Stimulated activated naive CD8-positive, alpha-beta T cell treated with anti-CD3 and anti-CD28 coated beads, Interleukin-15, Interleukin-2, amounts not matched to agents 100 U/mL and 50 U/mL, for 24 hours (primary cell): ENCODE measurements at places on chromosomes 2 and 18.

DNA sequence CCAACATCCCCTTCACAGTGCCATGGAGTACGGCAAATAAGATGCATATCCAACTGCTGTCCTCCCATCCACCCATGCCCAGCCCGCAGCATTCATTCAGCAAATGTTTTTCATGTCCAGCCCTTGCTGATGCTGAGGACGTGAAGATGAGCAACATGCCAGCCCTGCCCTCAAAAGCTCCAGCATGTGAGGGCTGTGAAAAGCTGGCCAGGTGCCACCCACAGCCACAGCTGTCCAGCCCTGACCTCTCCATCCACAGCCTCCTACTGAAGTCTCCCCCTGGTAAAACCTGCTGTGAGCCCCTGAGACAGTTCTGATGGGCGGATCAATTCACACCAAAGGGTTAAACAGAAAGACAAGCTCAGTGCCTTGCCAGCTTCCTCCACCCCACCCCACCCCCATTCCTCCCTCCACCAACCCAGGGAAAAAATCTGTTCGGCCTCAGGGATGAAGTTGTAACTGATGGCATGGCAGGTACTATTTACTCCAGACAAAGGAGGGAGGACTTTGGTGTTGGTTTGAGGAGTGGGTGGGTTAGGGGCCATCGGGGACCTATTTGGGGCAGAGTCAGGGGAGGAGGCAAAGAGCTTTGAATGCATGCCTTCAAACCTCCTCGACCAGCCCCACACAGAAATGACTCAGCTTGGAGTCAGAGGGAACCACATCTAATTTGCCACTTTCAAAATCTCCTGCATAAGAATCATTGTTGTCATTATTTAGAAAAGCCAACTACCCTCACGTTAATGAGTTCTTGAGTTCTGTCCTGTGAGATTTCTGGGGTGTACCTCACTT, 4.3 kb downstream of the ZBTB7C start:
- DNase-seq = no peak

DNA sequence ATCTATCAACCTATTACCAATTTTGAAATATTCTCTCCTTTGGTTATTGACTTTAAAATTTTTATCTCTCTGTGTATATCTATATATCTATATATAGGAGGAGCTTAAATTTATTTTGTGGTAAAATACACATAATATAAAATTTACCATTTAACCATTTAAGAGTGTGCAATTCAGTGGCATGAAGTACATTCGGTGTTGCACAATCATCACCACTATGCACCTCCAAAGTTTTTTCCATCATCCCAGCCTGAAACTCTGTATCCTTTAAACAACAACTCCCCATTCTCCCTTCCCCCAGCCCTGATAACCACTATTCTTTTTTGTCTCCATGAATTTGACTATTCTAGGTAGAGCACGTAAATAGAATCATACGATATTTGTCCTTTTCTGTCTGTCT, 49.1 kb downstream of the CDKL4 start:
- no peak for DNase-seq

DNA sequence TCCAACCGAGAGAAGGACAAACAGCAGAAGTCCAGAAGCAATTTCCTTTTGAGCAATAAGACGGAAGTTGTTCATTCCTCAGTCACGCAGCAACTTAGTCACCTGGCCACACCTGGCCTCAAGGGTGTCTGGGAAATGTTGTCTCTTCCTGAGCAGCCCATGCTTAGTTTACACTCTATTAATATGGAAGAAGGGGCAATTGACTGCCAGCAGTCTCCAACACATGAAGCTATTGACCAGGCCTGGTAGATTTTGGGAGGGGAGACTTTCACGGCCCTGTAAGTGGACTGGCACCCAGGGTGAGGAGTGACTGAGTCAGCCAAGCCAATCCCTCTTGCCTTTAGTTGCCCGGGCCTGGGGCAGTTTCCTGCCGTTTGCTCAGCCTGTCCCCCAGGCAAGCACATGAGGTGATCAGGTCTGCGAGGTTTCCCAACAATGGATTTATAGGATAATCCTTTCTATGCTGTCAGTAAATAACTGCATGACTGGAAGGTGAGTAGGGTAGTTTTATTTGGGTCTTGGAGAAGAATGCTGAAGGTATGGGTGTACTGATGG, 43.8 kb upstream of the PPP4R1 start:
- no peak for DNase-seq

GRCh38 chr18:1075322-1075721, 170.7 kb downstream of the ADCYAP1 start:
- no peak for DNase-seq

GRCh38 chr2:195559431-195559914, 97.6 kb upstream of the SLC39A10 start:
- peak; percentile 63 for DNase-seq

GRCh38 chr2:219628986-219629901, 1.8 kb downstream of the SLC4A3 start:
- DNase-seq = no peak

DNA sequence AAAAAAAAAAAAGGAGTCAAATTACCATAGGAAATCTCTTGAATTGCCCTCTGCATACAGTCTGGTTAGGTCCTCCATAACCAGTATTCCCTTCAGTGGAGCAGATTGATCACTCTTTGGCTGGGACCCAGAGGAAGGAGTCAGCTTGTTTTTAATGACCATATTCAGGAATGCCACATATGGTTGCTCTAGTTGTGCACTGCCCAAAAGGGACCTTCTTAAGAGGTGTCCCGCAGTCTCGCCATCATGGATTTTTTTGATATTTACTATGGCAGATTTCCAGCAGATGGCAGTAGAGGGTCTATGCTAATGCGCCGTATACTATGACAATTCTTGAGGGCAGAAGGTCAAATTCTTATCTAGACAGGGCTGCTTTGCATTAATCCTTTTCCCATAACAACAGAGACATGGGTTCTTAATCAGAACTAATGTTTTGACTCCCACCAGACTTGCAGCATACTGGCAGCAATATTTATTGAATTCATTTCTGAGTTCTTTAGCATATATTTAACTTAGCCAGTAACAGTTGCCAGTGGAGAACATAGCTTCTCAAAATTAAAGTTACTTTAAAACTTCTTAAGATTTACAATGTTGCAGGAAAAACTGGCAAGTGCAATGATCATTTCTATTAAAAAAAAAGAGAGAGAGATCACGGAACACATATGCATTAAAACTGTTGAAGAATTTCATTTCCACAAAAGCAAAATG, 31.8 kb upstream of the INPP4A start:
- DNase-seq = peak; percentile 58

DNA sequence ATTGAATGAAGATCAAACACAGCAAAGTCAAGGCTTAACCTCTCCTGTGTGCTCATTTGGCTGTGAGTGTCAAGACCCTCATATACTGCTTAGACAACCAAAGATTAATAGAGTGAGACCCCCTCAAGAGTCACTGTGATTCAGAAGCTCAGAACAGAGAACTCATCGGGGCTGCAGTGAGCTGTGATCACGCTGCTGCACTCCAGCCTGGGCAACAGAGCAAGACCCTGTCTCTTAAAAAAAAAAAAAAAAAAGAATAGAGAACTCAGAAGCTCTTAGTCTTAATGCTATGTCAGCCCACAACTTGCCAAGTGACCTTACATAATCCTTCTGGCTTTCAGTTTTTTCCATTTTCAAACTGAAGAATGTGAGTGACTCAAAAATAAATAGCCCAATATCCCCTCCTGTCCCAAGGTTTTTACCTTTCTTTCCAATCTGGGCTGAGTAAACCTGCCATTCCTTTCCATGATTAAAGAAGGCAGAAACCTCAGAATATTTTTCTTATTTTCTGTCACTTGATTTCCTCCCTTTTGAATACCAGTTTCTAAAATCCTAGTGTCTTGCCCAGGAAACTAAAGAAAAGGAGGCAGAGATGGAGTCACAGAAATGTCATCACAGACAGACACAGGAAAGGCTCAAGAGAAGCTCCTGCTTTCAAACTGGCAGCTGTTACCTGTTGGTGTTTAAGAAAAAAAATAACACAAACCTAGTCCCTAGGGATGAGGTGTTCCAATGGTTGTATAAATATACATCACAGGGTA, 102.4 kb downstream of the CACNB4 start:
- DNase-seq = no peak

DNA sequence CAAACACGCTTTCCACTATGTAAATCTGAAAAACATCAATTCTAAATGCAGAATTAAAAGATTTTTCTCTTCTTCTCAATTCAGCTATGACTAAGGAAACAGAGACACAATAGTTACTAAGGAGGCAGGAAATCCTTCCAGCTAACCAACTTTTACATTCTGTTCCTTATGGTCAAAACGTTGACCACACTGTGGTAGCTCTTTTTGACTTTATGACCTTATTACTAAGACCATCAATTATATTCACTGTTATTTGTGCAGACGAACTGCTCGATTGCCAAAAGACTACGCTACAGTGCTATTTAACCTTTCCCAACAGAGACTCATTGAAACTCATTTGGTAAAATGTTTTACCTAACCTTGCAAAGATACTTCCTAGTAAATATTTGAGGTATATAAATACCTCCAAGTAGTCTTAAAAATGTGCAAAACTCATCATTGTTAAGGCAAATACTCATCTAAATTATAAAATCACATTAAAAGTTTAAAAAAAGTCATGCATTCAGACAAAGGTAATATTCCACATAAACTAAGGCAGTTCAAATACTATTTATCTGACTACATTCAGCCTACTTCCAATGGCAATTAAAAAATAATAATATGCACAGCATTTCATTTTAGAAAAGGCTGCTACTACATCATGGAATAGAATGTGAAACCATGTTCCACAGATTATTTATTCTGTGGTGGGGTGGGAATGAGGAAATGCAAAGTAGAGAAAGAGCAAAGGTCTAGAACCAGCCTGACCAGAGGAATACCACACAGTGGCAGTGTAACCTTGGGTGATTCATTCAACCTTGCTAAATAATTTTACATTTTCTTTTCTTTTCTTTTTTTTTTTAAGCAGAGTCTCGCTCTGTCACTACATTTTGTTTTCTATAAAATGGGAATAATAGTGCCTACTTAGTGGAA, 139.9 kb downstream of the THADA start:
- no peak for DNase-seq

DNA sequence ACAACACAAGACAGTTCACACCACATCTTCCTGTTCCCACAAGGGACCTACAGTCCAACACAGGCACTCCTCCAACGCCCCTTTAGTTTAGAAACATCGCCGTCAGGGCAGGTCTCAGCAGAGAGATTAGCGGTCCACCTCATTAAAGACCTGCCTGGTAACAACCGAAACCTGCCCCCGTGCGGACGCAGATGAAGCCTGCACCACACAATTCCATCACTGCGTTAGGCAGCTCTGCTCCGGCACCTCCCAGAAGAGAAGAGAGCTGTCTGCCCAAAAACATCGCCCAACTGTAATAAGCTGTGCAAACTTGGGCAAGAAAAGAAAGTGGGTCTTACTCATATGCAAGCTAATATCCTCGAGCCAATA, 32.7 kb downstream of the ZNF516 start:
- no peak for DNase-seq

GRCh38 chr2:221088506-221088905, 483.6 kb downstream of the EPHA4 start:
- no peak for DNase-seq

- DNase-seq = no peak
Observed at GRCh38 chr2:127191331-127192219, 28.5 kb downstream of the CYP27C1 start.
